ENCODE measurements at places on chromosomes 7 and 10.

DNA sequence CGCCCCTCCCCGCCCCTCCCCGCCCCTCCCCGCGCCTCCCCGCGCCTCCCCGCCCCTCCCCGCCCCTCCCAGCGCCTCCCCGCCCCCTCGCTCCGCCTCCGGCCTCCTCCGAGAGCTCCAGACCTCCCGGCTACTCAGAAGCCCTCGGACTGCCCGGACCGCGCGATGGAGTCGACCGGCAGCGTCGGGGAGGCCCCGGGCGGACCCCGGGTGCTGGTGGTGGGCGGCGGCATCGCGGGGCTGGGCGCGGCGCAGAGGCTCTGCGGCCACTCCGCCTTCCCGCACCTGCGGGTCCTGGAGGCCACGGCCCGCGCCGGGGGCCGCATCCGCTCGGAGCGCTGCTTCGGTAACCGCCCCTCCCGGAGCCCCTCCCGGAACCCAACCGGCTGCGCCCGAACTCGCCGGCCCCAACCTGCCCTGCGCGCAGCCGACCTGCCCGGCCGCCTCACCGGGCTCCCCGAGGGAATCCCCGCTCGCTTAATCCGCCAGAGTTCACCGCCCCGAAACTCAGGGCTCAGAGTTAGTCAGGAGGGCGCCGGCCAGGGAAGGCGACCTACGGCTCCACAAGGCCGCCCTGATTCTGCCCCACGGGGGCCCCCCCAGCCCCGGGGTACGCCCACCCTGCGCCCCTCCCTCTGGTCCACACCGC lies at the start of gene PAOX:
Gene PAOX (plus strand): TSS at position 111 of the 649 bp plus-strand sequence. CDS start 55 bp downstream, at position 166.
- DNase-seq, result no peak

- DNase-seq, result no peak
Measured at GRCh38 chr7:70171369-70171920, 573.2 kb downstream of the AUTS2 start.

DNA sequence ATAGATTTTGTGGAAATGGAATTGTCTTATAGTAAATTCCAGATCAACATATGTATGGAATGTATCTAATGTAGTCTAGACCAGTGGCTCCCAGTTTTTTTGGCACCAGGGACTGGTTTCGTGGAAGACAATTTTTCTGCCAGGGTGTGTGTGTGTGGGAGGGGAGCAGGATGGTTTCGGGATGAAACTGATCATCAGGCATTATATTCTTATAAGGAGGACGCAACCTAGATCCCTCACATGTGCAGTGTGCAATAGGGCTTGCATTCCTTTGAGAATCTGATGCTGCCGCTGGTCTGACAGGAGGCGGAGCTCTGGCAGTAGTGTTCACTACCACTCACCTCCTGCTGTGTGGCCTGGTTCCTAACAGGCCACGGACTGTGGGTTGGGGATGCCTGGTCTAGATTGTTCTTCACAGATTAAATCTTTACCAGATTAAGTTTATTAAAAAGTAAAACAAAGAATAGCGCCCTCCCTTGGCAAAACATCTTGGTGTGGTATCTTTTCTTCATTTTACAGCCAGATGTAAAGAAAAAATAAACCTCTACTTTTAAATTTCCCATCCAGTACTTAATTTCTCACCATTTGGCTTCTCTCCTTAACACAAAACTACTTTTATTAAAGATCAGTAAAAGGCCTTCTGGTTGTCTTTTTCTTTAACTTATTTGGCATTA lies 48.4 kb downstream of the SEPTIN7 start:
- no peak for DNase-seq

- no peak for DNase-seq
Measured at GRCh38 chr10:35352512-35352911, 16.2 kb downstream of the CCNY start.

GRCh38 chr7:130410868-130411541 lies 29.8 kb downstream of the CEP41 start:
- DNase-seq, result no peak

DNA sequence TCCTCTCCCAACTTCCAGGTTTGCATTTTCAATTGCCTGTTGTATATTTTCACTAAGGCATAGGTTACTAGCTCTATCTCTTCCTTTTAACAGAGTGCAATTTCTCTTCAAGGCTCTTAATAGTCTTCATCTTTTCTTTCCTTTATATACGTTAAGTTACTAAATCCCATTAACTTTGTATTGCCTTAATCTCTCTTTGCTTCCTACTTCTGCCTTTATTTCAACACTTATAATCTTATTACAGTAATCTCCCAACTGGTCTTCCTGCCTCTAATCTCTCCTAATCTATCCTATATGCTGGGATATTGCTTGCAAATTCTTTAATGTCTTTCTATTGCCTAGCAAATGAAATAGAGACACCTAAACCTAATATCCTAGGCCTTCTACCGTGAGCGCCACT lies 26.1 kb downstream of the ST7 start:
- no peak for DNase-seq

DNA sequence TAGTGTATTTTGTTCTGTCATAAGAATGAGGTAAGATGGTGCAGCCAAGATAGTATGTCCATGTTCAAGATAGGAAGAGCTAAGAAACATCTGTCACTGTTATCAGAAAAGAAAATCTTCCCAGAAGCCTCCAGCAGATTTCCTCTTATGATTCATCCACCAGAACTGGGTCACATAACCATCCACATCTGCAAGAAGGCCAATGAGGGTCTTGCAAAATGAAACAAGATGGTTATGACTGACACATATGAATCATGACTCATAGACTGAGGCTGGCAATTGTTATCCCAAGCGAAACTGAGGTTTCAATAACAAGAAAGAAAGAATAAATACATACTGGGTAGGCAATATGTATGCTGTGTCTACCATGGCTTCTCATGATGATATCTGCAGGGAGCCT lies 30.3 kb downstream of the CCNJ start:
- no peak for DNase-seq

- DNase-seq, result no peak
Measured at GRCh38 chr7:91029688-91030087, 234.5 kb upstream of the FZD1 start.

GRCh38 chr10:36711361-36711760 lies 414.0 kb upstream of the ANKRD30A start:
- no peak for DNase-seq

DNA sequence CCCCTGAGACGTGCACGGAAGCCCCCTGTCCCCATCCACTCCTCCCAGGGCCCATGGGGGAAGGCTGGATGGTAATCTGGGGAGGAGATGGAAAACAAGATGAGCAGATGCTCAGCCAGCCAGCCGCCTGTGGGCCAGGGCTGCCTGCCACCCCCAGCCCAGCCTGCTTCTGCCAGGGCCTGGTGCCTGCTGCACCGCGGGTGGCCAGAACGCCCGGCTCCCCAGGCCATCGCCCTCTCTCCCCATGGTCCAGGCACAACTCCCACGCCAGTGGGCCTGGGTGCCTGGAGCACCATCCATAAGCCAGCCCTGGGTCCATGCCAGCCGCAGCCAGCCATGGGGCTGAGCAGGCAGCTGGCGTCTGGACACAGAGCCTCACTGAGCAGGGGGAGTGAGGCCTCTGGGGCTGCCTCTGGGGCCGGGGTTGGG lies 57.2 kb upstream of the ELN start:
- DNase-seq, result no peak

GRCh38 chr10:46029461-46030030 lies 877 bp downstream of the NCOA4 start:
- DNase-seq, result no peak
